ENCODE measurements at places on chromosomes 1 and 21.

- DNase-seq = no peak
Measured at GRCh38 chr1:165161130-165161529, 195.4 kb downstream of the LMX1A start.

GRCh38 chr1:158830904-158831507, at the start of gene MNDA:
Gene MNDA (plus strand): TSS chr1:158831351. CDS start chr1:158842154, 10,803 bp downstream.
- DNase-seq = no peak

DNA sequence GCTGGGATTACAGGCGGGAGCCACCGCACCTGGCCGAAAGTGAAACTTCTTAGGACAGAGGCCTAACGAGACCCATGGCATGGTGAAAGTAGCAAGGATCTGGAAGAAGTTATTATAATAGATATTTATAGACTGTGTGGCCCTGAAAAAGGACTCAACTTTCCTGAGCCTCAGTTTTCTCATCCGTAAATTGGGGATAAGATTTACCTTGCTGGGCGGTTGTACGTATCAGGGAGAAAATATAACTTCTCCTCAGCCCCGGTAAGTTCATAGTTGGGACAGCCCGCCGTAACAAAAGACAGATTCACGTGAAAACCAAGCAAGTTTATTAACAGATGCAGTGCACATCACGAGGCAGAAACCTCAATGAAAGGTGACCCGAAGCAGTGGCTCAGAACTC, 5.5 kb upstream of the PIK3CD start:
- no peak for DNase-seq

DNA sequence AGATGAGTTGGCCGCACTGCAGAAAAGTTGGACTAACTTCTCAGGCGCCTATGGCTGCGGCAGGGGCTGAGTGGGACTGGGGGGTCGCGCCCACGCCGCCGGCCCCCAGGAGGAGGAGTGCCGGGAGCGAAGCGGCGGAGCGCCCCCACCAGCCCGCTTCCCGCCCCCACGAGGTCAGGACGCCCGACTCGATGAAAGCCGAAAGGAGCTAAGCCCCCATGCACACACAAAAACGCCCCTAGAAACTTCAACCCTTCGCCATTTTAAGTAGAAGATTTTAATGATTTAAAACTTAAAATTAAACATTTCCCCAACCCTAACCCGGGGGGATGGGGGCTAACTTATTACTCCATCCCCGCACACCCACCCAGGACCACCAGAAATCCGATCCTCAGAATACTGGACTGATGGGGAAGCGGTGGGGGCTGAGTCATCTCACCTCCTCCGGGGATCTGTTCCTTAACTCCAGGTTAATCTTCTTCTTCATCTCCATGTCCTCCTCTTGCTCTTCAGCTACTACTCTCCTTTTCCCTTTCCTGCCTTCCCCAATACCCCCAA, 539 bp downstream of the ANP32E start:
- no peak for DNase-seq

DNA sequence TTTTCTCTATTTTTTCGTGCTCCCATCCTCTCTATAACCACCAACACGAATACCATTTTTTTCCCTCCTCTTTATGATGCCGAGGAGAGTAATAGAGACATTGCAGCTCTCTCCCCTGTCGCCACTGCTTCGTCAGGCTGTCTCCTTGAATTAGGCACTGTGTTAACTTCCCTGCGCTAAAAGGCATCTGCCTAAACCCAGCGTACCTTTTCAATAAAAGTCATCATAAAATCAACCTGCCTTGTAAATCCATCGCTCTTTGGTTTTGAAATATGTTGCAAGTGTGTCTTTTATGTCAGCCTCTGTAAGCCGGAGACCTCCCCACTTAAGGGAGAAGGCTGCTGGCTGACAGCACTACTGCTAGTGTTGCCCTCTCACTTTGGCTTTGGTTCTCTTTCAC, 8.7 kb downstream of the RNF220 start:
- DNase-seq = no peak

GRCh38 chr1:23521588-23521987, 9.4 kb downstream of the E2F2 start:
- no peak for DNase-seq

DNA sequence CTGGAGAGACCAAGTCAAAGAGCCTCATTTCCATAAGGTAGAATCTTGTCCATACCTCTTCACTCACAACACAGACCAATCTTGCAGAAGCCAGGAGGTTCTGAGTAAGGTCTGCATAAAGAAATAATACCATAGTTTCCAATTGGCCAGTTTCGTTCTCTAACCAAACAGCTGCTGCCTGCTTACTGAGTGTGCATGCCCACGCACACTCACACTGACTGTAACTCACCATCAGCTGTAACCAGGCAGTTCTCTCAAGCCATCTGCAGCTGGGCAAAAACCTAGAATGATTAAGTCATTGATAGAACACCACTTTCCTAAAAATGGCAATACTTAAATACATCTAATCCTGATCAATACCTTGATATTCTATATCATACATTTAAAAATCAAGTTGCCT, 106.6 kb upstream of the VAV3 start:
- no peak for DNase-seq

DNA sequence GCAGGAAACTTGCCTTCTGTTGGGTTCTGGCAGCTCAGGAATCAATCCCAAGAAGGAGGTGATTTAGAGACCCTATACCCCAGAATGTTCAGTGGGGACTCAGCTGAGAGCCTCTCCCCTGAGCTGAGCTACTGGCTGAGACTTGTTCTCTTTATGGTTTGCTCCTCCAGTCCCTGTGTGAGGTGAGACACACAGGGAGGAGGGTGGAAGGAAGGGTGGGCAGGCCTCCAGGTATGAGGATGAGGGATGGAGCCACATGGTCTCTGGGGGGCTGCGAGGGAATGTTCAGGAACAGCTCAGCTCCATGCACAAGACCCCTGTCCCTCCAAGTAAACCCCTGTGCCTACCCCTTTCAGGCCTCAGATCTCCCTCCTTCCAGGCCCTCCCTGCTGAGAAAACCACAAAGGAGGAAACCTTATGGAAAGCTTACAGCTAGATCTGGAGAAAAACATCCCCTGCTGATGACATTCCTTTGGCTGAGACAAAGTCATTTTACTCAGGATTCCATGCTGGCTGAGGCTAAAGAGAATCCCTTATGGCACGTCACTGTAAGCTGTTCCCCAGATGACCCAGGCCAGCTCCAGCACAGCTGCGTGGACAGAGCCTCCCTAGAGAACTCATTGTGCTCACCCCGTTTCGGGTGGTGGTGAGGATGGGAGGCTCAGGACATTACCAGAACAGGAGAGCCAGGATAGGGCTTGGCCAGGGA, 91.5 kb upstream of the IPO9 start:
- no peak for DNase-seq

DNA sequence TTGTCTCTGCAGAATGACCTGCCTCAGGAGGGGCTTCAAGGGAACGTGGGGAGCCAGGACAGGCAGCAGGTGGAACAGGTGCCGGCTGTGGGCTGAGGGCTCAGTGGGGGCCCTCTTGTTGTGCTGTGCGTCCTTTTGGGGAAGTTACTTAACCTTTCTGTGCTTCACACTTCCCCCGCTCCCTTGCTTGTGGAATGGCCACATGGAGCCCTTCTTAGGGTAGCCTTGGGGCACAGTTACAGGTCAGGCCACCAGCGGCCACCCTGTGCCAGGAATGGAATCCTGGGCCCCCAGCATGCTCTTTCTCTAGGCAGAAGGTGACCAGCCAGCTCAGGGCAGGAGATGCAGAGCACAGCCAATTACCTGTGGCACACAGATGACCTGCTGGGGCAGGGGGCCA, 2.6 kb downstream of the IKBKE start:
- DNase-seq = no peak
